ENCODE measurements at places on chromosomes 11 and 22.

- no peak for DNase-seq
Observed at GRCh38 chr11:107844041-107844440, 14.5 kb downstream of the SLC35F2 start.

GRCh38 chr11:73286240-73286810 is 14.2 kb downstream of the P2RY6 start:
- no peak for DNase-seq

GRCh38 chr11:17934194-17934593 is 78.7 kb downstream of the SERGEF start:
- no peak for DNase-seq

DNA sequence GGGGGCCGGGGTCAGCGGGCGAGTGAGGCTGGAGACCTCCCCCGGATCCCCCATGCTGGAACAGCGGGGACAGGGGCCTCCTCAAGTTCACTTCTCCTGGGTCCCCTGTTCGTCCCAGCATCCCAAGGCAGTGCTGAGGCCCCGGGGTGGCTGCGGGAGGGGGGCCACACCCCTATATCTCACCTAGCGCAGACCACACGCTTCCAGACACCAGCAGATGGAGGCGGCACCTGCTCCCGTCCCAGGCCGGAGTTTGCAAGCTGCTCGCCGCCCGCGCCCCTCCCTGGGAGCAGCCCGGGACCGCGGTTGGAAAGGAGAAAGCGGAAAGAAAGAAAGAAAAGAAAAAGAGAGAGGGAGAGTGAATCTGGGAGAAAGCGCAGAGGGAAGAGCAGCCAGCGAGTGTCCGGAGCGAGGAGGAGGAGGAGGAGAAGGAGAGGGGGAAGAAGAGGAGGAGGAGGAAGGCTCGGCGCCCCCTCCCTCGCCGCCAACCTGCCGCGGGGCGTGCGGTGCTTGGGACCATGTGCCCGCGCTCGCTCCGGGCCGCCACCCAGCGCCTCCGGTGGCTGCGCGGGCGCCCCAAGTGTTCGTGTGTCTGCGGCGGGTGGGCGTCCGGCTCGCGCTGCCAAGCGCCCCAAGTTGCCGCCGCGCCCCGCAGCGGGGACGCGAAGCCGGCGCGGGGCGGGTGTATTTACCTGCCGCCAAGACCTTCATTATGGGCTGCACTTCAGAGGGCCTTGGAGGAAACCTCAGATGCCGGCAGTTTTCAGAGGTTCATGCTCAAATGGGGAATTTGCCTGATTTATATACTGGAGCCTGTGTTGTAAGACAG is at the start of gene LIF:
Gene LIF, minus strand, starts transcription at position 775 of the 829 bp plus-strand sequence. Its CDS starts 64 bp downstream, at position 711.
- DNase-seq = peak; percentile 57

- no peak for DNase-seq
Observed at GRCh38 chr22:19992921-19993355, 23.7 kb downstream of the ARVCF start.

GRCh38 chr22:39558950-39559349 is 11.6 kb upstream of the CACNA1I start:
- DNase-seq = no peak

DNA sequence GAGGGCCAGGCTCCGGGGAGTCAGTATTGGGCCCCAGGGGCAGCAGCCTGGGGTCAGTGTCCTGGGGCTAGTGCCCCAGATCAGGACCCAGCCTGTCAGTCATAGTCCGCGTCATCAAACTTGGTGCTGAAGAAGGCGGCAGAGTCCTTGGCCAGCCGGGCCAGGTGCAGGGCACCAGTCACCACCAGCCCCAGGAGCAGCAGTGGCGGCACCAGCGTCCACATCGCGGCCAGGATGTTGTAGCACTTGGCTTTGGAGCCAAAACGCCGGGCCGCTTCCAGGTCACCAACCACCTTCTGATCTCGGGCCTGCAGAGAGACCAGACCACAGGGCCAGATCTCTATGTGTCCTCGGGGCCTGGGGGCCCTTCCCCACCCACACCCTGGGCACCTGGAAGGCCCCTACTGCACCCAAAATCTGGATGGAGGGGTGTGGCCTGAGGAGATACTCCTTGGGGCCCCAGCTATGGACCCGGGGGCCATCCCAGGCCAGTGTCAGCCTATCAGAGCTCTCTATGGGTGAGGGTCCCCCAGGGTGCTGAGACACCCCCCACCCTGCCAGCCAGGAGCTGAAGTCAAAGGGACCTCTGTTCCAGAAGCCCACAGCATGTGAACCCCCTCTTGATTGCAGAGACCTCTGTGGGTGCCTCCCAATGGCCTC is 790 bp downstream of the IFITM5 start:
- DNase-seq = no peak

DNA sequence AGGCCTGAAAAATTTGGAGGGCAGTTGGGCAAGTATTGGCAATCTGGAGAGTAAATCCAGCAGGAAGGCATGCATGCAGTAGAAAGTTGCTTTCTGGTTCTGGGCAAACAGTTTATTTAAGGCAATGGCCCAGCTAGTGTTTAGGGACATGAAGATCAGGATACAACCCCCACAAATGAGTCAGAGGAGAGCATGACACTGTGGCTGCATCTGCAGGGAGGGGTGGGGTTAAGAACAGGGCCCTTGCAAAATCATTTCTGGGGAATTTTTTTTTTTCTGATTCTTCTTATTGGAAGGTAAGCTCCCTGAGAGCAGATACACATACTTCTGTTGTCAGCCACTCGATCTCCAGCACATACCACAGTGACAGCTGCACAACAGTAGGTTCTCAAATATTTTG is 61.1 kb downstream of the FDX1 start:
- DNase-seq = no peak

GRCh38 chr22:35064664-35065063 is 1.3 kb upstream of the ISX start:
- DNase-seq = peak; percentile 10

- DNase-seq = no peak
Observed at GRCh38 chr11:73359341-73359740, 16.9 kb upstream of the RELT start.

- no peak for DNase-seq
Observed at GRCh38 chr22:39877079-39877845, 16.3 kb downstream of the ENTHD1 start.

GRCh38 chr22:28442264-28442710 is 237.4 kb downstream of the TTC28 start:
- peak; percentile 90 for DNase-seq

DNA sequence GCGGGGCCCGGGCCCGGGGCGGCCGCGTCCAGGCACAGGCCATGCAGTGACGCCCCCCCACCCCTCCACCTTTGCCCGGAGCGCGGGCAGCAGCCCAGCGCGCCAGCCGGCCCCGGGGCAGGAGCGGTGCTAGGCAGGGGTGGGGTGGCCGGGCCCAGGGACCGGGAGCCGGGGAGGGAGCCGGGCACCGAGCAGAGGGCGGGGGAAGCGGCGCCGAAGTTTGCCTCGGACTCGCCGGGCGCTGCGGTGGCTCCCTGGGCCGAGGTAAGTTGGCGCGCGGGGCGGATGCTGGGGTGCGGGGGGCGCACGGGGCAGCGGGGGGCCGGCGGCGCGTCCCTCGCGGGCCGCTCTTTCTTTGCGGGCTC is 332 bp downstream of the TEAD1 start:
- DNase-seq = no peak

GRCh38 chr11:74929431-74930363 is 19.2 kb downstream of the XRRA1 start:
- peak; percentile 97 for DNase-seq

GRCh38 chr11:59223611-59224010 is 10.9 kb upstream of the MPEG1 start:
- no peak for DNase-seq

DNA sequence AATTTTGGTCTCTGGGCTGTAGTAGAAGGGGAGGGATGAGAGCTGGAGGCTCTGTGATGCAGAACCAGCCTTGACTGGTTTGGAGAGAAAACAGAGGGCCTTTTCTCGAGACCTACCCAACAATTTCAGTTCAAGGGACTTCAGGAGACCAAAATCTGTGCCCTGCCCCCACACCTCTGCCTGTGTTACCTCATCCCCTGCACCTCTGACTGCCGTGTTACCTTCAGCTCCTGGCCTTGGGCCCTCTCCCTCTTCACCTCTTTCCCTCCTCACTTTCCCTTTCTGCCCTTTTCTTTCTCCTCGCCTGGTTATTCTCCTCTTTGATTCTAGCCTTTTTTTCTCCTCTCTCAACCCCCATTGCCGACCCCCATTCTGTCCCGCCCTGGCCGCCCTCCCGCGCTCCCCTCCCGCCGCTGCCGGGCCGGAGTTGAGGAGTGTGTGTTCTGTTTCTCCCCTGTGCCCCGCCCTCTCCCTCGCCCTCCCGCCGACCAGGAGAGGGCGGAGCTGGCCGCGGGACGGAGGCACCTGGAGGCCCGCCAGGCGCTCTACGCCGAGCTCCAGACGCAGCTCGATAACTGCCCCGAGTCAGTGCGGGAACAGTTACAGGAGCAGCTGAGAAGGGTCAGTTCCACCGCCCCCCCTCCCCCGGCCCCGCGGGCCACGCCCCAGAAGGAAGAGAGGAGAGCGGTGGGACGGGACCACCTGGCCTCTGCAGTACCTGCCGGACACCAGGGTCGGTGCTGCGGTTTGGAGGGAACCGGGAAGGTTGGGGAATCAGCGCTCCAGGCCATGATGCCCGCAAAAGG is 27.2 kb downstream of the PHLDB1 start:
- DNase-seq = peak; percentile 48

GRCh38 chr11:117016747-117017146 is 81.5 kb downstream of the SIK3 start:
- DNase-seq = no peak

DNA sequence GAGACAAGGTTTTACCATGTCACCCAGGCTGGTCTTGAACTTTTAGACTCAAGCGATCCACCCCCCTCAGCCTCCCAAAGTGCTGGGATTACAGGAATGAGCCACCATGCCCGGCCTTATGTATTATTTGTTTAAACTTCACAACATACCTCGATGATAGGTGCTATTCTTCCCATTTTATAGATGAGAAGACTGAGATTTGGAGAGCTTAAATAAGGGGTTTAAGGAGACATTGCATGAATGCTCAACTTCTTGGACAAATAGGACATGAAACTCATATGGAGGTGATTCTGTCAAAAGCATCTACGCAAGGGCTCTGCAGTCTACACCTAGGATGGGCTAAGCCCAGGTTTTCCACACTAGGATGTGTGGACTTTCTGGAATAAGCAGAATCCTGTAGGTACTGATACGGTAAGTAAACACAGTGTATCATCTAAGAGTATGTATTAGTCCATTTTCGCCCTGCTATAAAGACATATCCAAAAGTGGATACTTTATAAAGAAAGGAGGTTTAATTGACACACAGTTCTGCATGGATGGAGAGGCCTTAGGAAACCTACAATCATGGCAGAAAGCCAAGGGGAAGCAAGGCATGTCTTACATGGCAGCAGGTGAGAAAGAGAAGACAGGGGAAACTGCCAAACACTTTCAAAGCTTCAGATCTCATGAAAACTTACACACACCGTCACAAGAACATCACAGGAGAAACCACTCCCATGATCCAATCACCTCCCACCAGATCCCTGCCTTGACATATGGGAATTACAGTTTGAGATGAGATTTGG is 62.8 kb upstream of the CAPRIN1 start:
- DNase-seq = no peak

DNA sequence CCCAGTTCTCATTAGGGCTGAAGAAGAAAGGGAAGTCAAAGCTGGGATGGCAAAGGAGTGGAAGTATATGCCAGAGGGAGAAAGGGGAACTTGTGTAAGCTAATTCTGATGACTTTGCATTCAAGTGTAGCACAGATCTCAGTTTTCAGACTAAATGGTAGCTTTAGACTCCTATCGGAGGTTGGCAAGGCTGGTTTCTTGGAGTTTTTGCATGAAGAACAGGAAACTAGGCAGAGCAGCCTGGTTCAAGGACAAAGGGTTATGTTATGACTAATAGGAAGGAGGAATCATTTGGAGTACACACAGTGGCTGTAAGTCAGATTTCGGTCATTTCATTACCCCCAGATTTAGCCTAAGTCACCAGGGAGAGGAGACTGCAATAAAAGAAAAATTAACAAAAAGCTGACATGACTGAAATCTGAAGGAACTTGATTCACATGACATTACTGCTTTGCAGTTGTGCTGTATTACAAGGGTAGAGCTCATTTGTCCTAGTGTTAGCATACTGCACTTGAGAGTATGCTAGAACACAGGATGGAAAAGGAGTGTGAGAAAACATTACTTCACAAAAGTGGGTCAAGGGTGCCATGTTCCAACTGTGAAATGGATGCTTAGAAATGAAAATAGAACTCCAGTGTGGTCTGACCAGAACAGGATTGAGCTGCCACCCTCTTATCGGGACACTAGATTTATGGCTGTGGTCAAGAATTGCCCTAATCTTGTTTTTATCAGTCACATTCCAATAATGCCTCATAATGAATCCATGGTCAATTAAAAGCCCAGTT is 23.6 kb downstream of the ADM start:
- DNase-seq = peak; percentile 15

DNA sequence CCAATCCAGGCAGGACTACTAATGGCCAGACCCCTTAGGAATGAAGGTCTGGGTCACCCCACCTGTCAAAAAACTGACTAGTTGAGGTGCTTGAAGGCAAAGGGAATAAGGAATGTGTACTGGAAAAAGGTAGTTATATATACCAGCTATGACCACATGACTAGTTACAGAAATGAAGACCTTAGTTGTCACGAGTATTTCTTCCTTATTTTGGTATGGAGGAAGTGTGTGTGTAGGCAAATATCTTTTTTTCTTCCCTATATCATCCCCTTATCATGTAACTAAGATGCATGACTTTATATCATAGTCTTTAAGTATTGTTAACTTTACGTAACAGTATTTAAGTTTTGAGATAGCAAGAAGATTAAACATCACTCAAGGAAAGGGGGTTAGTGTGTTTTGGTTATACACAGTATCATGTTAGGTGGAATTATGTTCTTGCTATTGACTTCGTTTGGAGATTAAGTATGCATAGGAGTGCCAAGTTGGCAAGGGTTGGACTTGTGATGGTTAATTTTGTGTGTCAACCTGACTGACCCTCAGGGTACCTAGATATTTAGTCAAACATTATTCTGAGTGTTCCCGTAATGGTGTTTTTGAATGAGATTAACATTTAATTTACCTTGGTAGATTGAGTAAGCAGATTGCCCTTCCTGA is 38.2 kb upstream of the NARS2 start:
- DNase-seq = no peak

GRCh38 chr11:45390407-45390806 is 104.3 kb upstream of the SYT13 start:
- DNase-seq = no peak

- peak; percentile 10 for DNase-seq
Observed at GRCh38 chr11:111258046-111258445, 12.5 kb downstream of the POU2AF2 start.

- peak; percentile 87 for DNase-seq
Observed at GRCh38 chr22:31082606-31083376, 1.7 kb downstream of the SMTN start.

- DNase-seq = peak; percentile 82
Observed at GRCh38 chr22:38927033-38927781, 30.2 kb upstream of the APOBEC3A start.

GRCh38 chr11:44282620-44283019 is 27.3 kb downstream of the ALX4 start:
- no peak for DNase-seq

- peak; percentile 49 for DNase-seq
Observed at GRCh38 chr11:130076778-130077481, 7.2 kb downstream of the APLP2 start.

DNA sequence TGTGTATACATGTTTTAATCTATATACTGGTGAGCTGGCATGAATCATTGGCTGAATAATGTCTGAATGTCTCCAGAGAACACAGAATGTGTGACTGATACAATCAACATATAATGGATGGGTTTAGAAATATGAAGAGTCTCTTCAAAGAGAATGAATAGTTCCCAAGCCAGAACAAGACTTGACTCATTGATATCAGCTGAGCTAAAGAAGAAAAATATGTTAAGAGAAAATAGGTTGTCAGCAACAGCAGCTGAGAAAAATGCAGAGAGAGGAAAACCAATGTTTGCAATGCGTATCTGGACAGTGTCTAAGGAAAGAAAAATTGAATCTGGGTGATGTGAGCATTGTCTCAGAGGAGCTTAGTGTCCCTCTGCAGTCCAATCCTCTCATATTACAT is 1281.8 kb upstream of the TENM4 start:
- no peak for DNase-seq

All from hematopoietic multipotent progenitor cell treated with erythropoietin and hydrocortisone succinate and interleukin-3 and kit ligand, for 6 days (in vitro differentiated cells).